ENCODE measurements at places on chromosomes 3 and 15. TPM values are rescaled to one million over a fixed set of nuclear protein-coding genes. Genes with fewer than 3 reads are reported as not detected.

Gene CEP97
- 11.1 TPM for total RNA-seq

Gene C3orf22
- total RNA-seq: 0.28 TPM

Gene EPHB3
- total RNA-seq: 20.5 TPM

GRCh38 chr3:197305854-197306253 is 7.4 kb upstream of the DLG1 start:
- H3K36me3 ChIP-seq: no peaks in the 10 kb centered on the region
- peaks cover 10% of the 10 kb centered on the region for H3K4me1 ChIP-seq
- no peaks in the 10 kb centered on the region for H3K27me3 ChIP-seq
- no peak overlapping the region for H3K4me3 ChIP-seq
- DNase-seq: no peak

- H3K4me1 ChIP-seq: no peaks in the 10 kb centered on the region
- peak overlapping the region; percentile 22 for H3K27ac ChIP-seq
- no peaks in the 10 kb centered on the region for H3K36me3 ChIP-seq
- no peak for DNase-seq
- no peak overlapping the region for H3K4me3 ChIP-seq
Measured at GRCh38 chr3:193490580-193490979, 64.1 kb downstream of the ATP13A4 start.

- no peak for DNase-seq
- no peaks in the 10 kb centered on the region for H3K27me3 ChIP-seq
- no peak overlapping the region for H3K27ac ChIP-seq
- H3K4me3 ChIP-seq: no peak overlapping the region
- H3K36me3 ChIP-seq: no peaks in the 10 kb centered on the region
- no peaks in the 10 kb centered on the region for H3K4me1 ChIP-seq
Measured at GRCh38 chr3:72081471-72082185, 296.7 kb upstream of the PROK2 start.

DNA sequence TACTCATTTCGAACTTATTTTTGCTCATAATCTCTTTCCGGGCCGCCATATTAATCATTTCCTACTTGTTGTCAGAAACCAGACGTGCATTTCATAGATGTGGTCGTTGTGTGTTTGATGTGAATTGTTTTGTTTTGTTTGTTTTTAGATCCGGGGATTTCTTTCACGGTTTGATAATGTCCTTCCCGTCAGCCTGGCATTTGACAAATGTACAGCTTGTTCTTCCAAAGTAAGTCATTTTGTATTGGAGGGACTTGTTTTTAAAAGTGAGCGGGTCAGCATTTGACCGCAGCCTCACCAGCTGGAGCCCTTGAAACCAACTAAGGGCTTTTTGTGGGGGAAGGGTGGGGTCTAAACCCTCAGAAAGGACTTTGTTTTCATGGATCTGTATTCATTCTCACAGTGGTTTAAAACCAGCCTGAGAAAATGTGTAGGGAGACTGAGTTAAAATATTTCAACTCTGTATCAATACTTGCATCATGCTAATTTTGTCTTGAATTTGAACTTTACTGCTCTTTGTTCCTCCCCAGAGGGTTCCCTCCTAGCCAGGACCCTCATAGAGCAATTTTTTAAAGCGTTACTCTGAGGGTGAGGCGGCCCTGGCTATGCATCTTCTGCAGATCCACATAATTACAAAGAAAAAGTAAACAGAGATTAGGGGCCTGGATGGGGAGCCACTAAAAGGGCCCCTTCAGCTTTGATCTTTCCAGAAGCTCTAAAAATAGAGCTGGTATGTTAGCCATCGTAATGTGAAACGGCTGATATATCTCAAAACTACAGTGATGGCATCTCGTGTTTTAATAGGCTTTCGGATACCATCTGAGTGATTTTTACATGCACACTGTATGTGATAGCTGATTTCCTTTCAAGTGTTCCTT is 107.9 kb downstream of the ATG7 start:
- H3K4me1 ChIP-seq: no peaks in the 10 kb centered on the region
- no peaks in the 10 kb centered on the region for H3K27me3 ChIP-seq
- H3K27ac ChIP-seq: no peak overlapping the region
- no peaks in the 10 kb centered on the region for H3K36me3 ChIP-seq
- H3K4me3 ChIP-seq: no peak overlapping the region

- no peak overlapping the region for H3K4me3 ChIP-seq
- H3K36me3 ChIP-seq: peaks cover 8% of the 10 kb centered on the region
- DNase-seq: no peak
- H3K4me1 ChIP-seq: no peaks in the 10 kb centered on the region
- no peak overlapping the region for H3K27ac ChIP-seq
- no peaks in the 10 kb centered on the region for H3K27me3 ChIP-seq
Measured at GRCh38 chr3:184832903-184833302, 20.9 kb downstream of the VPS8 start.

DNA sequence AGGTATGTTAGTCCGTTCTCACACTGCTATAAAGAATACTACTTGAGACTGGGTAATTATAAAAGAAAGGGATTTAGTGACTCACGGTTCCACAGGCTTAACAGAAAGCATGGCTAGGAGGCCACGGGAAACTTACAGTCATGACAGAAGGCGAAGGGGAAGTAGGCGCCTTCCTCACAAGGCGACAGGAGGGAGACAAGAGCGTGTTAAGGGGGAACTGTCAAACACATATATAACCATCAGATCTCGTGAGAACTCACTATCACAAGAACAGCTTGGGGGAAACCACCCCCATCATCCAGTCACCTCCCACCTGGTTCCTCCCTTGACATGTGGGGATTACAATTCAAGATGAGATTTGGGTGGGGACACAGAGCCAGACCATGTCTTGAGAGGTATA is 30.4 kb downstream of the SPRED1 start:
- no peak for DNase-seq
- H3K4me1 ChIP-seq: no peaks in the 10 kb centered on the region
- no peak overlapping the region for H3K4me3 ChIP-seq
- H3K27me3 ChIP-seq: no peaks in the 10 kb centered on the region
- no peaks in the 10 kb centered on the region for H3K36me3 ChIP-seq
- H3K27ac ChIP-seq: no peak overlapping the region

DNA sequence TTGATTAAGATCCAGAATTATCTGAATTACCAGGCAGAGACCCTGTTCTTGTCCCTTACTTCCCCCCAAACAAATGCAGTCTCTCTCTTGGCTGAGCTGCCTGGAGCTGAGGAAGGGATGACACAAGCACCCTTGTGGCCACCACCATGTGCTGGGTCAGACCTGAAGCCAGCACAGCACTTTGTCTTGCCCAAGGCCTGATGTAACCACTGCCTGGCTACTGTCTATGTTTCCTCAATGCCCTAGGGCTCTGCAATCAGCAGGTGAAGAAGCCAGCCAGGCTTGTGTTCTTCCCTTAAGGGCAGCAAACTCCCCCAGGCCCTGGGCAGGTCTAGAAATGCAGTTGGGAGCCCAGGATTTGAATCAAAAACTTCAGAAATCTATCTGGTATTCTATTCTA is 15.8 kb upstream of the CASR start:
- H3K4me1 ChIP-seq: no peaks in the 10 kb centered on the region
- no peak overlapping the region for H3K27ac ChIP-seq
- DNase-seq: no peak
- H3K27me3 ChIP-seq: no peaks in the 10 kb centered on the region

- H3K27ac ChIP-seq: no peak overlapping the region
- no peaks in the 10 kb centered on the region for H3K4me1 ChIP-seq
- H3K27me3 ChIP-seq: no peaks in the 10 kb centered on the region
- no peak overlapping the region for H3K4me3 ChIP-seq
- no peaks in the 10 kb centered on the region for H3K36me3 ChIP-seq
- DNase-seq: no peak
Measured at GRCh38 chr3:120659285-120659684, 22.8 kb downstream of the HGD start.

- H3K4me1 ChIP-seq: peaks cover 2% of the 10 kb centered on the region
- DNase-seq: peak; percentile 65
- peak overlapping the region; percentile 22 for H3K27ac ChIP-seq
- no peak overlapping the region for H3K4me3 ChIP-seq
- H3K27me3 ChIP-seq: no peaks in the 10 kb centered on the region
Measured at GRCh38 chr3:102181175-102181920, 253.5 kb upstream of the ZPLD1 start.

DNA sequence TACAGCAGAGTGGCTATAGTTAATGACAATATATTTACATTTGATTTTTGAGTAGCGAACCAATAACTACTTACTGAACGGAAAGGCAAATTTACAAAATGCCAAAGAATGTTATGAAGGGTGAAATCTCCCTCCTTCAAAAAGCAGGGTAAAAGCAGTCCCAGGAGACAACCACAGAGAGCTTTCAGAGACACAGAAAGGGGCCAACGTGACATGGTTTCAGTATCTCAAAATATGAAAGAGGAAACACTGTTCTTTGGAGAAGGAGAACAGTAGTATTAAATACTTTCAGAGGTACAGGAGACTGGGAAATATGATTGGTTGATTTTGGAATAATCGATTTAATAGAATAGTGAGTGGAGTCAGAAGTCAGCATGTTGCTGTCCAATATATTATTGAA is 52.3 kb upstream of the ROBO1 start:
- H3K36me3 ChIP-seq: no peaks in the 10 kb centered on the region
- no peak for DNase-seq
- H3K27ac ChIP-seq: no peak overlapping the region
- H3K27me3 ChIP-seq: no peaks in the 10 kb centered on the region

DNA sequence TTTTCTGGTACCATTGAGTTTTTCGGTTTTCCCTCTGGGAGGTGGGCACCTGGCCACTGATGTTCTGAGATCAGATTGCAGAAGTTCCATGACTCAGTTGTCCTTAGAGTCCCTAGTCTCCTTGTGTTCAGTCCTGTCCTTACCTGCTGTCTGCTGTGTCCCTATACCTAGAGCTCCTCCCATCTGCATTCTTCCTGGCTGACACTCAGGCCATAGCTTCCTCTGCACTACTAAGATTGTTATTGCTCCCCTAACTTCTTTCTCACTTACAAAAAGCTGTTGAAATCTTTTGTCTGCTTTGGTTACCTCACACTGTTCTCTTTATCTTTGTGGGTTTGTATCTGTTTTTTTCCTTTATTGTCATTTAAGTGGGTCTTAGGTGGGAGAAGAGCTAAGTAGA is 13.2 kb downstream of the USP3 start:
- no peaks in the 10 kb centered on the region for H3K36me3 ChIP-seq
- H3K4me3 ChIP-seq: no peak overlapping the region
- peaks cover 23% of the 10 kb centered on the region for H3K4me1 ChIP-seq
- no peaks in the 10 kb centered on the region for H3K27me3 ChIP-seq
- no peak overlapping the region for H3K27ac ChIP-seq

DNA sequence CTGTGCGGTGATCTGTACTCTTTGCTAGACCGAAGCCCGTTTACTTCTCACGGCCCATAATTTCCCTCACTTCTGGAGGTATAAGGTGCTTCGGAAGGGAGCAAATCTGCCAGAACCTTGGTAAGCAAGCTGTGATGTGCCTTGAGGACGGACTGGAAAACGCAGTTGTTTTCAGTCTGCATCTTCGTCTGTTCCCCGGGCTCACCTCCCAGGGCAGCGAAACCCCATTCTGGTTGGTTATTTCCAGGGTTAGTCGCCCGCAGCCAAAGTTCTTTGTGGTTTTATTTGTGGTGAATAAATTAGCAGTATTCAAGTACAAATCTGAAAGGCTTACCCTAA is 401 bp downstream of the RAMAC start:
- H3K4me3 ChIP-seq: peak overlapping the region; percentile 94
- DNase-seq: peak; percentile 29
- no peaks in the 10 kb centered on the region for H3K27me3 ChIP-seq
- H3K36me3 ChIP-seq: peaks cover 7% of the 10 kb centered on the region
- peak overlapping the region; percentile 71 for H3K27ac ChIP-seq
- peaks cover 3% of the 10 kb centered on the region for H3K4me1 ChIP-seq

- no peak for DNase-seq
- no peaks in the 10 kb centered on the region for H3K36me3 ChIP-seq
- no peaks in the 10 kb centered on the region for H3K4me1 ChIP-seq
- no peaks in the 10 kb centered on the region for H3K27me3 ChIP-seq
- no peak overlapping the region for H3K27ac ChIP-seq
Measured at GRCh38 chr3:124785973-124786372, 55.7 kb downstream of the UMPS start.

Data from lung (tissue), 17 donors.